Stimulated activated CD4-positive, alpha-beta T cell treated with anti-CD3 and anti-CD28 coated beads, Interleukin-4, amount 100 ng/mL, for 1 hour (primary cell): ENCODE measurements at places on chromosomes 12 and 14.

DNA sequence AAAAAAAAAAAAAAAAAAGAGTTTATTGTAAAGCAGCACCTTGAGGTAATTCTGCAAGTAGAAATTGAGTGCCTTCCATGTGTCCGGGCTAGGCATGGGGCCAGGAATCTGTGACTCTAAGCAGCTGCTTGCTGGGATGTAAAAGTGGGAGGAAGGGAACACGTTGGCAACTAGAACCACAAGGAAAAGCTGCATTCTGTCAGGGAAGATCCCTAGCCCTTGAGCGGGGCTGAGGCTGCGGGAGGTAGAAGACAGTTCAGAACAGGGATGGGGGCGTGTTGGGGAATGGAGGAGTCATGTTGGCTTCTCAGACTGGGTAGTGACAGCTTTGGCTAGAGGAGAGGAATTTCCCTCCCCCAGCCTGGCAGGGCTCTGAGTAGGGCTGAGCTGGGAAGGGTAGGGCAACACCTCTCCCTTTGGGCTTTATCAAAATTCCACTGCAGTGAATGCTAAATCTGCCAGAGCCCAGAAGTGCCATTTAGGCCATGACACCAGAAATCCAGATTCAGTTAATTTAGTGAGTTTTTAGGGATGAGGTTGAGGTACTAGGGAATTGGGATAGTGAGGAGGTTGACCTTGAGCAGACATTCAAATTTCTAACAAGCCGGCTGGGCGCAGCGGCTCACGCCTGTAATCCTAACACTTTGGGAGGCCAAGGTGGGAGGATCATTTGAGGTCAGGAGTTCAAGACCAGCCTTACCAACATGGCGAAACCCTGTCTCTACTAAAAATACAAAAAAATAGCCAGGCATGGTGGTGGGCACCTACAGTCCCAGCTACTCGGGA is 3.4 kb upstream of the TRAFD1 start:
- no peak for DNase-seq

DNA sequence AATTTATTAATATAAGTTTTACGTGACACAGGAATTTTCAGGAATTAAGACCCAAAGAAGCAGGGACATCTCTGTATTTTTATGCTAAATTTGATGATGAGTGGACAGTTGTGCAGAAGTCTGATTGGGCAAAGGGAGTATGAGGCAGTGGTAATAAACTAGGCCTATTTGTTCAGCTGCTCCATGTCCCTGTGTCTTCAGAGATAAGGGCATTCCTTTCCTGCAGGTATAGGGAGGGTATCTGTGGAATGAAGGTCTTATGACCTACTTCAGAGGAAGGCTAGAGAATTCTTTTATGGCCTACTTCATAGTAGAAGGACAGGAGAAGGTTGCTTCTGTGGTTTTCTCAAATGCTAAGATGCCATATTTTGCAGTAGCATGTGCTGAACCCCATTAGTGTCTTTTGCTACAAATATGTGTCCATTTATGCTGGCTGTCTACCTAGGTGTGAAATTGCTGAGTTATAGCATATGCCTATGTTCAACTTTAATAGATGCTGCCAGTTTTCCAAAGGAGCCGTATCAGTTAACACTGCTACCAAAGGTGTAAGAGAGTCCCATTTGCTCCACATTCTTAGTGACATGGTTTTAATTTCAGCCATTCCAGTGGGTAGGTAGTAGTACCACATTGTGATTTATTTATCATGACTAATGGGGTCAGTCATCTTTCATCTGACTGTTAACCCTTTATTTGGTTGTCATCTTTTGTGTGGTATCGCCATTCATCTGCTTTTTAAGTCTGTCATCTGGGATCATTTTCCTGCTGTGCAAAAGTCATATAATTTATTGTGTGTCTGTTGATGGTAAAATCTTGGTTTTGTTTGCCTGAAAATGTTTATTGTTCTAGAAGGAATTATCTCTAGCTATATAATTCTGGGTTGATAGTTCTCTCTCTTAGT is 410.7 kb upstream of the RGS6 start:
- no peak for DNase-seq

- peak; percentile 62 for DNase-seq
Observed at GRCh38 chr14:76352639-76353281, 23.2 kb upstream of the ESRRB start.

GRCh38 chr12:124030008-124030407 is 57.0 kb downstream of the ZNF664 start:
- DNase-seq, result no peak
